Stimulated activated naive CD8-positive, alpha-beta T cell treated with anti-CD3 and anti-CD28 coated beads, Interleukin-15, amount 100 ng/mL, for 72 hours (primary cell): ENCODE measurements at places on chromosomes 2 and 18.
A peak's percentile ranks its signal among the peaks of the same experiment; 100 is the strongest.

DNA sequence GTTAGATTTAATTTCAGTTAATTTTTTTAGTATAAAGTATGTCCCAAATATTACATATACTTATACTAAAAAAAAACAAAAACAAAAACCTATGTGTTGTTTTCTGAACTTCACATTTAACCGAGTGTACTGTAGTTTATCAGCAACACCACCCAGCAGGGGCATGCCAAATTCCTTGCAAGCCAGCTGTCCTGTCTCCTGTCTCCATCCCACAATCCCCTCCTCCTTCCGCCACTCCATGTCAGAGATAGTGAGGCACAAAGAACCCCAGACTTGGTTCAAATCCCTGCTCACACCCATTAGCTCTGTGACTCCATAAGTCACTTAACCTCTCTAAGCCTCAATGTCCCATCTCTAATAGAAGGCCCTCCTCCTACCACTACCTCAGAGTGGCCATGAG, 9.4 kb downstream of the CHST10 start:
- no peak for DNase-seq

DNA sequence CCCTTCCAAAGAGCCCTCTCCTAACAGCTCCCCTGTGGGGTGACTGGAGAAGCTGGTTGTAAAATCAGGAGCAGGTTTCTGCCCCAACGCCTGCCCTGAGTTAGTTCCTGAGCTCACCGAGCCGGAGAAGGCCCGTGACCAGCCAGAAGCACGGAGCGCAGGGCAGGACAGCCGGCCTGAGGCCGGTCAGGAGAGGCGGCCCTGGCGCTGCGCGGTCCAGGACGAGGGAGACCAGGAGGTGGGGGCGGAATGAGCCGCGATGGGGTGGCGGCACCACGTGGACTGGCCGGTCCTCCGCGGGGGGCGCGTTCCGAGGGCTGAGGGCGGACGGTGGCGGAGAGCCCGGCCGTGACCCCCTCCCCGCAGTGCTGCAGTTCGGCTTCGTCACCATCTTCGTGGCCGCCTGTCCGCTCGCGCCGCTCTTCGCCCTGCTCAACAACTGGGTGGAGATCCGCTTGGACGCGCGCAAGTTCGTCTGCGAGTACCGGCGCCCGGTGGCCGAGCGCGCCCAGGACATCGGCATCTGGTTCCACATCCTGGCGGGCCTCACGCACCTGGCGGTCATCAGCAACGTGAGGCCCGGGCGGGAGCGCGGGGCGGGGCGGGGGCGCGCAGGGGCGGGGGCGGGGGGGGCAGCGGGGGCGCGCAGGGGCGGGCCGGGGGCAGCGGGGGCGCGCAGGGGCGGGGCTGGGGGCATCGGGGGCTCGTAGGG, 29.0 kb downstream of the ANO7 start:
- peak; percentile 38 for DNase-seq

- no peak for DNase-seq
Measured at GRCh38 chr2:98866033-98866432, 70.0 kb downstream of the CRACDL start.

DNA sequence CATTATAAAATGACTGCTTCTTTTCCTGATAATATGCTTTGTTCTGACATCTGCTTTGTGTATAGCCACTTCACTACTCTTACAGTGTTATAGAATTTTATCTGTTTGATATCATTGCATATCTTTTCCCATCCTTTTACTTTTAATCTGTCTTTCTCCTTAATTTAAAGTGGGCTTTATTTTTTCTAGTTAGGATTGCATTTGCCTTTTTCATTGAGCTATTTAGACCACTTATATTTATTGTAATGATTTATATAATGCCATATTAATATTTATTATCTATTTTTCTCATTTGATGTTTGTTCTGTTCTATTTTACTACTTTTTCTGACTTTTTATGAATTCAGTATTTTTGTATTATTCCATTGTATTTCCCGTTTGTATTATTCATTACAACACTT, 758.7 kb downstream of the TMEM182 start:
- no peak for DNase-seq

- DNase-seq, result no peak
Measured at GRCh38 chr2:8263901-8264300, 418.0 kb upstream of the ID2 start.

DNA sequence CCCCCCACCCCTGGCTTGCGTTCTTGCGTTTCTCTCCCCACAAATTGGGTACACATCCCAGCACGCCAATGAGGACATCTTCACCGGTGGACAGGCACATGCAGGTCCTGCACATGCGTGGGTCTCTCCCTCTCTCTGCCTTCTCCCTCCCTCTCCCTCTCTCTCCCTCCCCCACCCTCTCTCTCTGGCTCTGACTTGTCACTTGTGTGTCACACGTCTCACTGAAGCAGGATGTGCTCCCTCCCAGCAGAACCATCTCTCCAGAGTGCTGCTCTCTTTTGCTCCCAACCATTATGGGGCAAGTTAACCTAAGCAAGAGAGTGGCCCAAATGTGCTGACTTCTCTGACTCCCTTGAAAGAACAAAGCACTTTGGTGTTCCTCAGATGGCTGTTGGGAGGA, 120.8 kb upstream of the CAB39 start:
- no peak for DNase-seq

DNA sequence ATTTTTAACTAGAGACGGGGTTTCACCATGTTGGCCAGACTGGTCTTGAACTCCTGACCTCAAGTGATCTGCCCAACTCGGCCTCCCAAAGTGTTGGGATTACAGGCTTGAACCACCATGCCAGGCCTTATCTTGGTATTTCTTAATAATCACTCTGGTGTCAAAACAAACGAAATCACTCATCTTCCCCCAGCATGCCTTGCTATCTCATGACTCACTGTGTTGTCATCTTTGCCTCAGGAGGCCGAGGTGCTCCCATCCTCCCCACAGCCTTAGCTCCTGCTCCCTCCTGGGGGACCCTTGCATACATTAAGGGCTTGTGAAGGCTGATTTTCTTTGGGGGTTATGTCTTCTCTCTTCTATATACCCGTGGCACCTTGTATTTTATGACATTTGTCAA, 250.1 kb upstream of the DPP10 start:
- no peak for DNase-seq
